Muscle of back (tissue), 13 donors: ENCODE measurements at places on chromosomes 5 and 9. TPM values are rescaled to one million over a fixed set of nuclear protein-coding genes. Genes with fewer than 3 reads are reported as not detected.

Gene RLN1
- not detected for polyA plus RNA-seq

DNA sequence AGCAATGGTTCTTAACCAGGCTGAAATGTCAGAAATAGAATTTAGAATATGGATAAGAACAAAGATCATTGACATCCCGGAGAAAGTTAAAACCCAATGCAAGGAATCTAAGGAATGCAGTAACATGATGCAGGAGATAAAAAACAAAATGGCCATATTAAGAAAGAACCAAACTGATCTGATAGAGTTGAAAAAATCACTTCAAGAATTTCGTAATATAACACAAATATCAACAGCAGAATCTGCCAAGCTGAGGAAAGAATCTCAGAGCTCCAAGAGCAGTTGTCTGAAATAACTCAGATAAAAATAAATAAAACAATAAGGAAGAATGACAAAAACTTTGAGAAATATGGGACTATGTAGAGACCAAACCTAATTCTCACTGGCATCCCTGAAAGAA, 37.8 kb upstream of the TAS2R1 start:
- DNase-seq, result no peak

Gene IL11RA
- 101 TPM for polyA plus RNA-seq

Gene C9orf153
- polyA plus RNA-seq, result not detected

DNA sequence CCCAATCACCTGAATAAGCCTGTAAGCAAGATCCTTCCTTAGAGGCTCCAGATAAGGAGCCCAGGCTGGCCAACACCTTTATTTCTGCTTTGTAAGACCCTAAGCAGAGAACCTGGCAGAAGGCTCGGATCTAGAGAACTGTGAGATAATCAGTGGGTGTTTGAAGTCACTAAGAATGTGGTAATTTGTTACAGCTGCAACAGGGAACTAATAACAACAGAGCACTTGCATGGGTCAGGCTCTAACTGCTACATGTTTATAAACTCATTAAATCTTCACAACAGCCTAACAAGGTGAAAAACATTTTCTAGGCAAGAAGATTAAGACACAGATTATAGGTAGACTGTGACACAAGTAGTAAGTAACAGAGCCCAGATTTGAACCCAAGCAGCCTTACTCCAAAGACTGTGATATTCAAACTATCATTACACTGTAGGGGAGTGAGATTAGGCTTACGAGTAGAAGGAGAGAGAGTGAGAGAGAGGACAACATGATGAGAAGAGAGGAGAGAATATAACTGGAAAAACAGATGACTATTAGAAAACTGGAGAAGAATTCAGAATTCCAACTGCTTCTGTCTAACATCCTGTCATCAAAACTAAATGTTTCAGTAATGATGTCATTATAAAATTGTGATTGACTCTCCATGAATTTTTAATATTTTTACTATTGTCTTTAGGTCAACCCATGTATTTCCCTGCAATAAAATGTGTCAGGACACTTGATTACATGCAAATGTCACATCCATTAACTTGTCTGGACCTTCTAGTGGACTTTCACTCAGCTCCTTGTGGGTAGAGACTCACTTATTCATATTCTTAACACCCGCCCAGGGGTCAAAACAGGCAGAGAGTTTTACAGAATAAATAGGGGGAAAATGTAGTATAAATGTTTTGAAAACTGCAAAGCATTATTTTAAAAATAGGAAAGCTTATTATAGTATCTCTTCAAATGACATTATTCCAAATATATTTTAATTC, 290.9 kb upstream of the RGMB start:
- DNase-seq, result peak; percentile 25

- DNase-seq, result no peak
Observed at GRCh38 chr9:121009650-121010049, 40.4 kb downstream of the C5 start.

DNA sequence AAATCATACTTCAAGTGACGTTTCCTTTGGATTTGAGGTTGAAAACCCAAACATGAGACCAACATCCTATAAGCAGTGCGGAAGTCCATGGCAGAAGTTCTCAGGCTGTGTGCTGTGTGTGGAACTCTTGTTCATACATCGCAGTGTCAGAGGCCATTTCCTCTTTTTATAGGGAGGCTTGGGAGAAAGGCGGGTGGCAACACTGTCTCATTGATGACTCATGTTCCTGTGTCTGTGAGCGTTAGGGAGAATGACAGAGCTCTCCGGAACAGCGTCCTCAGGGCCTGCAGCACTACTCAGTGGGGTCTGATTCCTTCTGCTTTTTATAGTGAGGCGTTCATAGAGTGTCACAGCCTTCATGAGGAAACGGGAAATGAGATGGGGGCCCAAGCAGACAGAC, 98.8 kb upstream of the BASP1 start:
- DNase-seq, result peak; percentile 65

DNA sequence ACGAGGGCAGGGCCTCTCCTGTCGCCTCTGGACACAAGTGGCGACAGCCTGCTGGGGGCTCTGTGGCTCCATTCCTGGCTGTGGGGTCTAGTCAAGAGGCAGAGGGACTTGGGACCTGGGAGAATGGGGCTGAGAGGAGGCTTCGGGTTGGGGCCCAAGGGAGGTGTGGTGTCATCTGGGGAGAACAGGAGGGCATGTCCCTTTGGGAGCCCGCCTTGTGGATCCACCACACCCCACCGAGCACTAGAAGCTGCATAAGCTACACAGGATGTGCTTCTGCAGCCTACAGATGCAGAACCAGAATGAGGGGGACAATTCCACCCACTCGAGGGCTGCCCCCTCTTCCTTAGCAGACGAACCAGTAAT, 3.9 kb upstream of the MAN1B1 start:
- no peak for DNase-seq

DNA sequence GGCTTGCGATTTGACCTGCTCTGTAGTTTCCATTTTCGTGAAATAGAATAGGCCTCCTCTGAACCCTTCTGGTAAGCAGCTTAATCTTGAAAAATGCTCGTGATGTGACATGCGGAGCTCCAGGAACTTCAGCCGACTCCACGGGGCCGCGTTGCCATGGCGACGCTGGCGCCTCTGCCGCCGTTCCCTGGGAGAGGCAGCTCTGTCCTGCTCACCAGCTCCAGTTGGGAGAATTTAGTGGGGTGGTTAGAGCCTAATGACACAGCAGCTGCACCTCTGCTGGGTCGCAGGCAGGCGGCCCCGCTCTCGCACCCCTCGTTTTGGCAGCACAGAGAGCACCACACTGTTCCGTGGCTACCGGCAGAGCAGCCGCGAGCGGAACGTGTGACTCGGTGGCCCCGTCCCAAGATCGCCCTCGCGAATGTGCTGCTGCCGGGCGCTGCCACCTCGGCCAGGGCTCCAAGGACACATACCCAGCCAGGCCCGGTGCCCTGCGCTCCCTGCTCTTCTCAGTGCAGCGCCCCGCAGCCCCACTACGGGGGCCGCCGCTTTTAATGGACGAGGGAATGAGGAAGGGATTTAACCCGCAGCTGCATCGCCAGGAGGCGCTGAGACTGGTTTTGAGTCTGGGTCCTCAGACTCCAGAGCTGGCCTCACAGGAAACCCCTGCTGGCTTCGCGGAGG, 131.2 kb upstream of the LMX1B start:
- peak; percentile 79 for DNase-seq

Gene IFNA2
- polyA plus RNA-seq, result not detected

- no peak for DNase-seq
Observed at GRCh38 chr5:131022811-131023497, 142.1 kb downstream of the HINT1 start.

Gene PHF2
- polyA plus RNA-seq, result 36.9 TPM

DNA sequence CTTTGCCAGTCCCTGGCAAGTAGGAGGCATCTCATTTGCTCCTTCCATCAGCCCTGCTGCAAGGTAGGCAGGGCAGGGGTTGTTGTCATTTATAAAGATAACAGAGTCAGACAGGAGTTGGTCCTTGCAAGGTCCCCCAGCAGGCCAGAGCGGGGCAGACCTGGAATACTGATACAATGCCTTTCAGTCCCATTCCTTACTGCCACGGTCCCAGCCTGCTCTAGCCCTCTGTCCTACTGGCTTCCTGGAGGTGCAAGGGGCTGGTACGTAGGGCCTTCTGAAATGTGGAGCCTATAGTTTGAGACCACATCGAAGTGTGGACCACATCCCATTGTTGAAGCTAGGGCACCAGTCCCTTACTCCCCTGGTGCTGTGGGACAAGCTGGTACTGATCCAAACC, 42.8 kb upstream of the PITX1 start:
- DNase-seq, result no peak

- no peak for DNase-seq
Observed at GRCh38 chr5:78799266-78800017, 150.9 kb upstream of the LHFPL2 start.

Gene KCNV2
- 0.09 TPM for polyA plus RNA-seq

Gene STXBP1
- 17.1 TPM for polyA plus RNA-seq

GRCh38 chr5:10607023-10607665, 43.3 kb downstream of the ANKRD33B start:
- DNase-seq, result peak; percentile 39

DNA sequence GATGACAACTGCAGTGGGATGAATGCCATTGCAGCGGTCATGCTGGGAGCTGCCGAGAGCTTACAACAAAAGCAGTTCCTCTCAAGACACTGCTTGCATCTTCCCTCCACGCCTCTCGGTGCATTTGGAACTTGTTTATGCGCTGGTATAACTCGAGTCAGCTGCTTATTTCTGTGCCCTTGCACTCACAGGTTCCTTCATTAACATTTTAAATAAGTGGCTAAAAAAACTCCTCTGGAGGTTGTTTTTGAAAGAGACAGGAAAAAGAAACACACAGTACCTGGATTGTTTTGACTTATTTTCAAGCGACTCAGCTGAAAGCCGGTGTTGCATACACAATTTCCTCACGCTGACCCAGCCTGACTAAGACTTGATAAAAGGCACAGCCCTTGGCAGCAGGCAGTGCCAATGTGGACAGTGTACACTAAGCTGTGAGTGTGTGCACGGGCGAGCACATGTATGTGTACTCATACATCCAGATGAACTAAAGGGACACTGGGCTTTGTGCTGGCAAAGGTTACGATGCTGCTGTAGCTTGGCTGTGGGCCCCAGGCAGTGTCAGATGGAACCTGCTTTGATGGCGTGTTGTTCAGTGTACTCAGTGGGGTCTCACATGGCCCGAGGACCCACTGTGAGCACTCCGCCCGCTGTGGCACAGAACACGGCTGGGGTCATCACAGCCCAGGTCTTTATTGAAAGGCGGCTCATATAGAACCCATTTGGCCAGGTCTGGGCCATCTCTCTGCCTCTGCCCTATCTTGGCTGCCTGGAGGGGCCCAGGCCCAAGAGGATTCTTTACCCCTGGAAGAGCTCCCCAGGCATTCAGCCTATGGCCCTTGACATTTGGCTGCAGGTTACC, 92.3 kb downstream of the ANKRD33B start:
- DNase-seq, result no peak

- no peak for DNase-seq
Observed at GRCh38 chr9:124215956-124216355, 41.8 kb upstream of the NEK6 start.

GRCh38 chr9:105320568-105320967, 76.1 kb downstream of the SLC44A1 start:
- no peak for DNase-seq

GRCh38 chr9:33147416-33148169, 19.5 kb downstream of the B4GALT1 start:
- no peak for DNase-seq

DNA sequence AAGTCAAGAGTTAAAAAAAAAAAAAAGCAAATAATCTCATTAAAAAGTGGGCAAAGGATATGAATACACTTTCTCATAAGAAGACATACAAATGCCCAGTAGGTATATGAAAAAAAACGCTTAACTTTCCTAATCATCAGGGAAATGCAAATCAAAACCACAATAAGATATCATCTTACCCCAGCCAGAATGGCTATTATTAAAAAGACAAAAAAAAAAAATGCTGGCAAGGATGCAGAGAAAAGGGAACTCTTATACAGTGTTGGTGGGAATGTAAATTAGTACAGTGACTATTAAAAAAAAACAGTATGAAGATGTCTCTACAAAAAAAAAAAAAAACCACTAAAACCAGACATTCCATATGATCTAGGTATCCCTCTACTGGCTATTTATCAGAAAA, 79.4 kb downstream of the LPAR1 start:
- DNase-seq, result no peak

DNA sequence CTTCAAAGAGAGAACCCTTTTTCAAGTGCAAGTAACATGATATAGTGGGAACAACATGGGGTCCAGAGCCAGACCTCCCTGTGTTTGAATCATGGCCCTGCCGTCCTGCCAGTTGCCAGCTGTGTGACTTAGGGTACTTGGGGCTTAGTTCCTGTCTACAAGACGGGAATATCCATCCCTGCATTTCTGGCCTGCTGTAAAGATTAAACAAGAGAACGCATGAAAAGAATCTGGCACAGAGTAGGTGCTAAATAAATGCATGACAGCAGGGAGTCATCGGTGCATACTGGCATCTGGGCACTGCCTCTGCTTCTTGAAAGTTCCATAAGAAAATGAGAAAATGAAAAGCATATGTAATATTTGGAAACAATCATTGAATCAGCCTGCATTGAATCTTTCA, 77.8 kb upstream of the PRRC1 start:
- DNase-seq, result no peak

Gene TRIM7
- 17.4 TPM for polyA plus RNA-seq

- no peak for DNase-seq
Observed at GRCh38 chr9:27361492-27361891, 64.5 kb upstream of the EQTN start.

GRCh38 chr9:137913771-137914767, 36.5 kb downstream of the CACNA1B start:
- no peak for DNase-seq

DNA sequence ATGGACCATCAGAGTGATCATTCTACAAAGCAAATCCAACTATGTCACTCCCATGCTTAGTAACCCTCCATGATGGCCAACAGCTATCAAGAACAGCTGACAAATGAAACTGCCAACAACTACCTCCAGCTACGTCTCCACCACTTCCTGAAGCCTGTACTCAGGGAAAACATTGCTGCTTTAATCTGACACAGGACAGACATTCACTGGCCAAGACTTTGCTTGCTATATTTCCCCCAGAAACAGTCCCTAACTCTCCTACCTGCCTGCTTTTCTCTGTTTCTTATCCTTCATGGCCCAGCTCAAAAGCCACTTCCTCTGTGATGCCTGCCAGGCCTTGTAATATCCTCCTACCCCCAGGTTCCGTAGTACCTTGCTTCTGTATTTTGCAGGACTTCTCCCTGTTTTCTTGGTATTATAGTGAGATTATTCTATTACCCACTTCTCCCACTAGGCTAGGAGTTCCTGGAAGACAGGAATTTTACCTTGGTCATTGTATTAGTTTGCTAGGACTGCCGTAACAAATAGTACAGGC, 14.7 kb upstream of the RAB14 start:
- no peak for DNase-seq

Gene ALG2
- 23.4 TPM for polyA plus RNA-seq

- DNase-seq, result no peak
Observed at GRCh38 chr5:76620166-76620565, 3.0 kb downstream of the F2RL2 start.

GRCh38 chr9:89036383-89036782, 45.1 kb downstream of the S1PR3 start:
- no peak for DNase-seq

Gene ARHGEF37
- polyA plus RNA-seq, result 5.1 TPM
